Lung (tissue), 17 donors: ENCODE measurements at places on chromosomes 5 and 9. TPM values are rescaled to one million over a fixed set of nuclear protein-coding genes. Genes with fewer than 3 reads are reported as not detected.

FOXD4 gene
- total RNA-seq = 1.1 TPM

GPSM1 gene
- total RNA-seq = 41.6 TPM

GHR gene
- total RNA-seq = 4.7 TPM

- DNase-seq = no peak
Measured at GRCh38 chr9:134891713-134892112, 11.1 kb downstream of the FCN2 start.

- no peak for DNase-seq
Measured at GRCh38 chr5:103244398-103244797, 14.2 kb upstream of the MACIR start.

- DNase-seq = no peak
Measured at GRCh38 chr5:149930749-149931574, 13.6 kb downstream of the PDE6A start.

- peak; percentile 91 for DNase-seq
Measured at GRCh38 chr9:70602321-70603019, 188.0 kb upstream of the KLF9 start.

DNA sequence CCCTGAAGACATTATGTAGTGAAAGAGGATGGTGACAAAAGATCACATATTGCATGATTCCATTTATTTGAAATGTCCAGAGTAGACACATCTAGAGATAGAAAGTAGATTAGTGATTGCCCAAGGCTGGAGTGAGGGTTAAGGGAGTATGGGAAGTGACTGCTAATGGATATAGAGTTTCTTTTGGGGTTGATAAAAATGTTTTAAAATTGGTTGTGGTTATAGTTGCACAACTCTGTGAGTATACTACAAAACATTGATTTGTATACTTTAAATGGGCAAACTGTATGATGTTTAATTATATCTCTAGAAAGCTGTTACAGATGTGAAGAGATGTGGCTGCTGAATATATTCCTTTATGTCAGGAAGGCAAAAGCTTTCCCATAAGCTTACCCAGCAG lies 202.8 kb downstream of the CCDC171 start:
- DNase-seq = no peak

GRCh38 chr9:76602199-76602598 lies 143.2 kb downstream of the GCNT1 start:
- DNase-seq = no peak
